ENCODE measurements at places on chromosomes 16 and 17.

GRCh38 chr16:2028620-2029220 lies 2.0 kb downstream of the NHERF2 start:
- no peak for DNase-seq

GRCh38 chr17:29615492-29616299 lies 7.0 kb downstream of the CORO6 start:
- DNase-seq: peak; percentile 77

DNA sequence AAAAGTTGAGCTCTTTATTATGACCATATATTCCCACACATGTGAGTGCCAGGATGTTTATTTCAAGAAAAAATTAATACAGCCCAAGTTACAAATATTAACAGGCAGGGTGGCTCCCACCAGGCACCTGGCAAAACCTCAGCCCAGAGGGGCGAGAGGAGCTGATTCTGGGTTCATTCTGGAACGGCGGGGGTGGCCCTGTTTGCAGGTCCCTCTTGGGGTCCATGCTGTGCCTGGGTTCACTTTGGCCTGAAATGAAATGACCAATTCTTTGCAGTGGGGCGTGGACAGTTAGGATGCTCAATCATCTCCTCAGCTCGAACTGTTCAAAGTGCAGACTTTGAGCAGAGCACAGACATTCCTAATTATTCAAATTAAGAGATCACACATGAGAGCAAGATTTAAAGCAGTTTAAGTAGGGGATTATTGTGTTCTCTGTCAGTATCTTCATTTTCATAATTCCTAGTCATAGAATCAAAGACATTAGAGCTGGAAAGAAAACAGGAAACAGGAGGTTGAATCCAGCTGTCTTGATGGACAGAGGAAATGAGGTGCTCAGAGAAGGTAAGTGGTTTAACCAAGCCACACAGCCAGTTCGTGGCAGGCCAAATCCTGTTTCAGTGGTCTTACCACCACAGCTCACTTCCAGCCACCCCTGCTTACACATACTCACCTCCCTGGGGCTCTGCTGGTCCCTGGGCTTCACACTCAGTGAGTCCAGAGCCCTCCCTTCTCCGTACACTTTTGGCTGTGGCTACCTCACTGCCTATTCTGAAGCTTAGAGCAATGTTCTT lies 363.9 kb upstream of the TNRC6C start:
- DNase-seq: no peak

- DNase-seq: peak; percentile 70
Observed at GRCh38 chr17:42405963-42406495, 17.0 kb downstream of the CAVIN1 start.

GRCh38 chr16:23595246-23595950 lies 718 bp downstream of the NDUFAB1 start:
- no peak for DNase-seq

DNA sequence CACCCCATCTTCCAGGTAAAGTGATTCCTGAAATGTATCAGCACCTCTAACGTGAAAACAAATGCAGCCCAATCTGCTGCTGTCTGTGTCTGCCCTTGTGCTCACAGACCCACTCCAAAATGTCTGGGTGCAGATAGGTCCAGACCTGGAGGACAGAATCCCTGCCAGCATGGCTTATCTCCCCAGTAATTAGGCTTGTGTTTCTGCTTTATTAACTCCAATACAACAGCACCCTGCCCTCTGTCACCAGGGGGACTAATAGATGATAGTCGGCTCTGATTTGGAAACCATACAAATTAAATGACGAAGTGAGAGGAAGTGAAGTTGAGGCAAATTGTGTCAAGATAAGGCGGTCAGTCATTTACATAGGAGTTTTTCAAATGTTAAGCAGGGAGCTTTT lies 608.3 kb upstream of the SALL1 start:
- DNase-seq: no peak

GRCh38 chr16:35196313-35196712 lies 1736.9 kb downstream of the TP53TG3F start:
- DNase-seq: no peak

- DNase-seq: no peak
Observed at GRCh38 chr17:31561469-31562375, 170.2 kb downstream of the RAB11FIP4 start.

GRCh38 chr17:56658648-56659047 lies 65.1 kb downstream of the NOG start:
- DNase-seq: no peak

DNA sequence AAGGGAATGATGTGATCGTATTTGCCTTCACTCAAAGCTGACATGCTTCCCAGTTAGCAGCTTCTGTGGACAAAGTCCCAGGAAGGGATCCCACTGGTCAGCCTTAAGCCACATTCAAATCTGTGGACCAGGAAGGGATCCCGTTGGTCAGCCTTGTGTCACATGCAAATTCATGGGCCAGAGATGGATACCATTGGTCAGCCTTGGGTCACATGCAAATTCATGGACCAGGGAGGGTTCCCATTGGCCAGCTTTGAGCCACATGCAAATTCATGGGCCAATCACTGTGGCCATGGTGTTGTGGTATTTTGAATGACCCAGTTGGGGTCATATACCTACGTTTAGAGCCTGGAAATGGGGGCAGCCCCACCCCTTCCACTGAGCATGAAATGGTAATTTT lies 201.6 kb downstream of the HS3ST4 start:
- no peak for DNase-seq

GRCh38 chr17:39699818-39700147 lies at the start of gene ERBB2:
Gene ERBB2 (plus strand): TSS chr17:39700064. CDS start chr17:39700239, 175 bp downstream.
- no peak for DNase-seq

- DNase-seq: no peak
Observed at GRCh38 chr17:67376415-67376736, 705 bp upstream of the PITPNC1 start.

- peak; percentile 43 for DNase-seq
Observed at GRCh38 chr17:28317966-28318758, 838 bp upstream of the TMEM97 start.

- DNase-seq: no peak
Observed at GRCh38 chr17:40354221-40355122, 10.1 kb downstream of the GJD3 start.

DNA sequence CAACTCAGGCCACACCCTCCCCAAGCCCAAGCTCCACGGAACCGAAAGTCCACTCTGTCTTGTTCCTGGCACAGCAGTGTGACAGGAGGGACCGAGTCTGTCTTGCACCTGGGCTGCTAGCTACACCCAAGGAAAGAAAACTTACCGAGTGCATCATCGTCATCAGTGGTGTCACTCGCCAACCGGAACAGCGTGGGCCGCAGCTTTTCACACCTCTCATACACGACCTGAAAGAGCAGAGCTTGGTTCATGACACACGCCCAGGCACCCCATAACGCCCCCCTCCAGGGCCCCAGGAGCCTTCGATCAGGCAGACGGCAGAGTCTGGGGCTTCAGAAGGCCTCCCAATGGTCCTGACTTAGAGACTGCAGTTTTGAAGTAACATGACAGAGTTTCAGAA lies 27.5 kb downstream of the GGA2 start:
- no peak for DNase-seq

GRCh38 chr17:79135628-79136405 lies 61.2 kb downstream of the ENGASE start:
- no peak for DNase-seq

GRCh38 chr17:63358111-63358839 lies 87.8 kb downstream of the CYB561 start:
- DNase-seq: no peak

GRCh38 chr16:52538511-52538910 lies 8.4 kb downstream of the TOX3 start:
- DNase-seq: no peak

GRCh38 chr17:63249256-63250004 lies 196.7 kb downstream of the CYB561 start:
- no peak for DNase-seq

DNA sequence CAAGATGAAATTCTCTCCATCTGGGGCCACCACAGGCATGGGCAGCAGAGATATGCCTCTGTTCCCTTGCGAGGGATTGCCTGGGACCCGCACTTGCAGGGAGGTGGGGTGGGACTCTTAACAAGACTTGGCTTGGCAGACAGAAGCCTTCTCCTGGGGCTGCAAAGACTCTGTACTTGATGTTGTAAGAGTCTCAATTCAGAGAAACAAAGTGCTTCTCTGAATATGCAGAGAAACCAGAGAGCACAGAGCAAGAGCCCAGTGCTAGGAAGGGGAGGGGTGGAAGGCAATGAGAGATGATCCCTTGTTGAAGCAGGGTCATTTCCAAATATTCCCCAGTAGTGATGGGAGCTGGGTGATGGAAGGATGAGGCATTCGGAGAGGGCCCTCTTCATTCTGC lies 2.2 kb downstream of the MMP28 start:
- DNase-seq: no peak

DNA sequence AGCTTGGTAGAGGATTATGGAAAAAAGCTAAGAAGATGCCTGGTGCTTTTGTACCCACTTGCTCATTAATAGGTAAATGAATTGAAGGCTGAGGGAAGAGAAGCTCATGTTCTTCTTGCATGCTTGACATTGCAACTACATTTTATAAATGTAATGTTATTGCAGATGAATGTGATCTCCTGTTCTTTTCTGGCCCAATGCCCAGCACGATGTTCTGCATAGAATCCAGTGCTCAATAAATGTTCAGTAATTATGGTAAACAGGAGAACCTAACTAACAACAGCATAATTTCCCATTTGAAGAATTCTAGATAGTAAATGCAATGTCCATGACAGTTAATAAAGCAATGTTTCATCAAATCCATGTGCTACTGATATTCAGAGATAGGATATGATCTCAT lies 638.2 kb upstream of the SOX9 start:
- peak; percentile 17 for DNase-seq

DNA sequence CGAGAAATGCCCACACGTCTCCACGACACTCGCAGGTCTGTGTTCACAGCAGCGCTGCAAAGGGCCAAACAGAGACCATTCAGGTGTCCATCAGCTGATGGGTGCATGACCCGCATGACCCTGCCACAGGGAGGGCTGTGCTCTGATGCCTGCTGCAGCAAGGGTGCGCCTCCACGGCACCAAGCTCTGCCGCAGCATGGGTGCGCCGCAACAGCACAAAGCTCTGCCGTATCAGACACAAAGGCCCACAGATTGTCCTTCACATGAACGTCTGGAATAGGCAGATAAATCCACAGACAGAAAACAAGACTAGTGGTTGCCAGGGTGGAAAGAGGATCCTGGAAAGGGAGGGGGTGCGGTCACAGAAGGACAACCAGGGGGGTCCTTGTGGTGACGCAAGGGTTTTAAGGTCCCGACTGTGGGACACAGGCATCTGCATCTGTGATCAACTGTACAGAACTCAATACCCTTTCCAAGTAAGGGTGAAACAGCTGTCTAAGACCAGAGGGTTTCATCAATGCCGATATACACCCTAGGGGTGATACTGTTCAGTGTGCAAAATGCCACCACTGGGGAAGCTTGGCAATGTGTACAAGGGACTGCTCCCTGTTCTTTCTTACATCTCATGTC lies 121.0 kb downstream of the ANKRD11 start:
- no peak for DNase-seq

GRCh38 chr17:10605221-10605783 lies 51.8 kb downstream of the MYH3 start:
- peak; percentile 57 for DNase-seq

DNA sequence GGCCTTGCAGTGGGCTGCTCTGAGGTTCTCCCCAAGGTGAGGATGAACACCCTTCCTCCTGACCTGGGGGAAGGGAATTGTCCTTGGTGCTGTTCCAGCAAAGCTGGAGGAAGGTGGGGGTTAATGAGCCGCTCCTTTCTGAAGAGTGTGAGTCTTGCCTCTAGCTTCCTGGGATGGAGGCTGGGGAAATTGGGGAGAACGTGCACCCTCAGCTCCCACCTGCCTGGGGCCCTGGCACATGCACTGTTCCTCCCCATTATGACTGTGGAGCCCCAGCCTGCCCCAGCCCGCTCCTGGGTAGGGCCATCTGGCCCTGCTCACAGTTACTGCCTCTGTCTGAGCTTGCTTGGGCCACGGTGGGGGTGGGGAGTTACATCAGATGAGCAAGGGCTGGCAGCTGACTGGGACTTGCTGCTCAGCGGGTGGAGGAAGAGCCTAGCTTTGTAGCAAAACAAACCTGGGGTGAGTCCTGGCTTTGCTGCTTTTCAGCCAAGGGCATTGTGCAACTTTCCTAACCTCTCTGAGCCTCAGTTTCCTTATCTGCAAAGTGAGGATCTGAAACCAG lies 11.1 kb downstream of the TNS4 start:
- DNase-seq: peak; percentile 95

Data from NCI-H2171 treated with DMSO at 0.1 percent for 48 hours (cell line).